GM12864 (cell line): ENCODE measurements at places on chromosomes 7 and 10.

GRCh38 chr7:112853422-112853821, 63.2 kb upstream of the TMEM168 start:
- no peak for DNase-seq

DNA sequence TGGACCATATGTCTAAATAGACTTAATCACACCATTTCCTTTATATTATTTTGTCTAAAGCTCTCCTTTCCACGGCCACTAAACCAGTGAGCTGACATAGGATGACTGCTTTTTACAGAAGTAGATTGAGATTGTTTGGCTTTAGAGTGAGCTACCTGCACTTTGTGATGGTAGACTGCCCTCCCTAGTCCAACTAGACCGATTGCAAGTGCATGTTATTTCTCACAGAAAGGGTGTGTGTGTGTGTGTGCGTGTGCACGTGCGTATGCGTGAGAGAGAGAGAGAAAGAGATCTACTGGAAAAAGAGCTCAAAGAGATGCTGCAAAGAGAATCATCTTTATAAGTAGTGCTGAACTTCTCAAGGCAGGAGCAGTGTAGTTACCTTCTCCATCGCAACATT, 60.7 kb downstream of the VCL start:
- DNase-seq: no peak

GRCh38 chr10:25828475-25828874, 105.6 kb upstream of the MYO3A start:
- DNase-seq: no peak

GRCh38 chr10:19638182-19638895, 177.9 kb upstream of the PLXDC2 start:
- DNase-seq: no peak

DNA sequence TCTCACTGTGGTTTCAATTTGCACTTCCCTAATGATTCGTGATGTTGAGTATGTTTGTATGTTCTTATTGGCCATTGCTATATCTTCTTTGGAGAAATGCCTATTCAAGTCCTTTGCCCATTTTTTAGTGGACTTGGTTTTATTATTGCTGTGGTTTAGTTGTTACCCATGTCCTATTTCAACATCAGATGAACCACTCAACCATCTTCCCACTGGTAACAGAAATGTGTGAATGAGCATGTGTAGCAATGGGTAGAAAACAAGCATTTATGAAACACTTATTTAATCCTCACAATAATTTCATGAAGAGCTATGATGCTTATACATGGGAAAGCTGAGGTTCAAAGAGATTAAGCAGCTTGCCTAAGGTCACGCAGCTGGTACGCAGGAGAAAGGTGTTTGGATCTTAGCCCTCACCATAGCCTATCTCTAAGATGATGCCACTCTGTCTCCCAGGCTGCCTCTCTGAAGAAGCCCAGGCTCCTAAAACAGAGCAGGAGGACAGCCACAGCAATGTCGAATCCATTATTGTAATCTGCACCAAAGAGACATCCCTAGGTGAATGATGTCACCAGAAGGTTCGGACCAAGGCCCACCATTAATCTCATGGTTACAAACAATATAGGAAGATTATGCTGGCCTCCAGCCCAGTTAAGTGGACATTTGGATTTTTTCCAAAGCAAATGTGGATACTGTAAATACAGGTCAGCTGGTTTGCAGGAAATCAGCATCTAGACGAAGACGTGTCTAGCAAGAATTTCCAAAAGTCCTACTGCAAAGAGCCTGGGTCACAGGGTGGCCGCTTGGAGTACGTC, 447.6 kb upstream of the ZMIZ1 start:
- no peak for DNase-seq

GRCh38 chr10:101780818-101781654, 2.2 kb downstream of the NPM3 start:
- no peak for DNase-seq

DNA sequence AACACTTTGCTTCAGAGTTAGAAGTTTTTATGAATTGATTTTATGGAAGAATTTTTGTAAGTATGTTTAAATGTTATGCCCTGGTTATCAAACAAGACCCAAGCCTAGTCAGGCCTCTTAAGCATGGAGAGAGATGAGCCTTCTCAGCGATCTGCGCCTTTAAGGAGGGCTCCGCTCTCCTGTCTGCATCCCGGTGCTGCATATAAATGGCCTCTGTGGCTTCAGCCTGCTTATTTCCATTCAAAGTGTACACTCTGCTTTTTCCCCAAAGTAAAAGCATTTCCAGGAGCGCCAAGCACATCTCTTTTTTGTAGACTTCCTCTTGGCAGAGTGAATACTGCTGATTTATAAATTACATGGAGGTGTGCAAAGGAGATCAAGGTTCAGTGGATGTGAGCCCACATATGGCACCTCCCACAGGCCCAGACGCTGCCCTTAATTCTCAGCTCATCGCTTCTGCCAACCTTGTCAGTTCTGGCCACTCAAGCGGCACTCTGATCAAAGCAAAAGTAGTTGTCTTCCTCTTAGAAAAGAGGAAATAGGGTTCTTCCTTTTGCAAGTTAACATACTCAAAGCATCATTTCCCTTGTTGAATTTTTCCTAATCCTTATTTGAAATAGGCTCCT, 70.0 kb upstream of the SFMBT2 start:
- DNase-seq: no peak
